ENCODE measurements at places on chromosomes 1 and 21. TPM values are rescaled to one million over a fixed set of nuclear protein-coding genes. Genes with fewer than 3 reads are reported as not detected.

- H3K36me3 ChIP-seq: no peaks in the 10 kb centered on the region
- H3K27me3 ChIP-seq: no peaks in the 10 kb centered on the region
- peak overlapping the region; percentile 12 for H3K27ac ChIP-seq
- H3K4me1 ChIP-seq: peaks cover 60% of the 10 kb centered on the region
Observed at GRCh38 chr1:230113235-230113592, 46.2 kb downstream of the GALNT2 start.

DNA sequence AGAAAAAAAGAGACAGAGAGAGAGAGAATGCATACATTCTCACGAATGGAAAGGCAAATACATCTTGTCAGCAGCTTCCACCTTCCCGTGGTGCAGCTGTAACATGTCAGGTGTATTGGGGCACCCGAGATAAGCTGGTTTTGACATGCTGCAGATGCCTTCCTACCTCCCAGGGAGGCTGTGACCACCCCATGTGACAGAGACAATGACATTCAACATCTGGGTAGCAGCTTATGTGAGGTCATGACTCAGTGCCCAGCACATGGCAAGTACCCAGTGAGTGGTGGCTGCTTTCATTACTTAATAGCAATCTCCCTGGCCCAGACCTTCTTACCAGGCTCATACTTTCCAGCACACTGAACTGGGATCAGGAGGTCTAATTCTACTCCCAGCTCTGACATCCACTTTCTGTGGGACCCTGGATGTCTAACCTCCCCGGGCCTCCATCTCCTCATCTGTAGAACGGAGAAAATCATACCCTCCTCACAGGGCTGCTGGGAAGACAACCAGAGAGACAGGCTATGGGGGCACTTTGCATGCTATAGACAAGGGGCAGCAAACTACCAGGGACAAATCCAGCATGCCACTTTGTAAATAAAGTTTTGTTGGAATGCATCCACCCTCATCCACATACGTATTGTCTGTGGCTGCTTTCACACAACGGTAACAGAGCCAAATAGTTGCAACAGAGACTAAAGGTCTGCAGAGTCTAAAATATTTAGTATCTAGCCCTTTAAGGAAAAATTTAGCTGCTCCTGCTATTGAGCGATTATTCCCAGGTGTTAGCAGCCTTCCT, 38.5 kb upstream of the ZBTB40 start:
- no peaks in the 10 kb centered on the region for H3K36me3 ChIP-seq
- no peak overlapping the region for H3K4me3 ChIP-seq
- peak overlapping the region; percentile 78 for H3K27ac ChIP-seq
- DNase-seq: peak; percentile 64
- no peaks in the 10 kb centered on the region for H3K27me3 ChIP-seq

- H3K36me3 ChIP-seq: no peaks in the 10 kb centered on the region
- H3K4me3 ChIP-seq: peak overlapping the region; percentile 45
- DNase-seq: no peak
- peaks cover 3% of the 10 kb centered on the region for H3K27me3 ChIP-seq
Observed at GRCh38 chr1:69568421-69569174, 876 bp downstream of the LRRC7 start.

DNA sequence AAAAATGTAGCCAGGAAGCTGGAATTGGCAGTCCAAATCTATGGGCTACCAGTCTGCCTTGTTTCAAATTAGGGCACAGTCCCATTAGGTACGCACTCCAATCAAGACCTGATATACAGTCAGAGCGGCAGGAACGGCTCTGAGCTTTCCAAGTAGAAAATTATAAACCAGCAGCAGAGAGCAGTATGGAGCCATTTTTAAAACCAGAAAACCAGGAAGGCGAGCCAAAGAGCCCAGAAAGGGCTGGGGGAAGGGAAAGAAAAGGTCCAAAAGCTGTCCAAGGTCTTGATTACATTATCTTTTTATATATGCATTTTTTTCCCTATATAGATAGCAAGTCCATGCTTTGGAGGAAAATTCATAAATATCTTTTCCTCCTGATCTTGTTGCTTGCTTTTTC, 719.0 kb downstream of the RWDD3 start:
- no peaks in the 10 kb centered on the region for H3K36me3 ChIP-seq
- H3K27me3 ChIP-seq: no peaks in the 10 kb centered on the region
- H3K27ac ChIP-seq: no peak overlapping the region
- peak; percentile 25 for DNase-seq

DNA sequence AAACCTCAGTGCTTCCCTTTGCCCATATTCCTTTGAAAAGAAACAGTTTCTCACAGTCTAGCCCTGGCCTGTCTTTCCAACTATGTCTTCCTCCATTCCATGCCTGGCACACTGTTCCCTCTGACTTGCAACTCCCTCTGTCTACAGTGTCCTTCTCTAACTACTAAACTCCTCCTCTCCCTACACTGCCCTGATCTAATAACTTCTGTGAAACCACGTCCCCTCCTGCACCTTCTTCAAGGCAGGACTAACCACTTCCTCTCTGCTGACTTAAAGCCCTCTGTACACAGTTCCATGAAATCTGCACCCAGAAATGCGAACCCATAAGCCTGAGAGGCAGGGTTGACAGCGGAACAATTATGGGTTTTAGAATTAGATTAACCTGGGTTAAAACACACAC, 62.2 kb upstream of the ATP1B1 start:
- no peak overlapping the region for H3K4me3 ChIP-seq
- H3K36me3 ChIP-seq: no peaks in the 10 kb centered on the region
- H3K27ac ChIP-seq: no peak overlapping the region
- DNase-seq: no peak
- no peaks in the 10 kb centered on the region for H3K4me1 ChIP-seq

GRCh38 chr1:186740324-186740723, 60.1 kb upstream of the PTGS2 start:
- H3K27me3 ChIP-seq: no peaks in the 10 kb centered on the region
- H3K4me3 ChIP-seq: no peak overlapping the region
- no peaks in the 10 kb centered on the region for H3K36me3 ChIP-seq
- no peak overlapping the region for H3K27ac ChIP-seq
- H3K4me1 ChIP-seq: no peaks in the 10 kb centered on the region

DNA sequence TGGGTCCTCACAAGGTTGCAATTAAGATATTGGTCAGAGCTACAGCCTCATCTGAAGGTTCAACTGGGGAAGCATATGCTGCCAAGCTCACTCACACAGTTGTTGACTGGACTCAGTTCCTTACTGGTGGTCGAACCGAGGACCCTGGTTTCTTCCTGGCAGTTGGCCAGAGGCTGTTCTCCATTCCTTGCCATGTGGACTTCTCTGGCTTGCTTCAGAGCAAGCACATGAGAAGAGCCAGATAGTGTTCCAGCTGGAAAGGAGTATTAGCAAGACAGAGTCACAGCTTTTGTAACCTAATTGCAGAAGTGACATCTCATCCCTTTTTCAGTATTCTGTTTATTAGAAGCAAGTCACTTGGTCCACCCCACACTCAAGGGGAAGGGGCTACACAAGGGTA, 23.6 kb downstream of the POU2F1 start:
- H3K4me3 ChIP-seq: no peak overlapping the region
- DNase-seq: no peak
- H3K27ac ChIP-seq: no peak overlapping the region

GRCh38 chr1:89499320-89499719, 25.3 kb upstream of the LRRC8B start:
- no peaks in the 10 kb centered on the region for H3K36me3 ChIP-seq
- H3K27me3 ChIP-seq: no peaks in the 10 kb centered on the region
- no peaks in the 10 kb centered on the region for H3K4me1 ChIP-seq
- DNase-seq: no peak
- H3K27ac ChIP-seq: no peak overlapping the region

GRCh38 chr1:99550198-99550597, 95.7 kb upstream of the PALMD start:
- H3K4me1 ChIP-seq: peaks cover 8% of the 10 kb centered on the region
- H3K27ac ChIP-seq: no peak overlapping the region
- no peaks in the 10 kb centered on the region for H3K27me3 ChIP-seq
- H3K36me3 ChIP-seq: no peaks in the 10 kb centered on the region
- H3K4me3 ChIP-seq: no peak overlapping the region
- DNase-seq: no peak

DNA sequence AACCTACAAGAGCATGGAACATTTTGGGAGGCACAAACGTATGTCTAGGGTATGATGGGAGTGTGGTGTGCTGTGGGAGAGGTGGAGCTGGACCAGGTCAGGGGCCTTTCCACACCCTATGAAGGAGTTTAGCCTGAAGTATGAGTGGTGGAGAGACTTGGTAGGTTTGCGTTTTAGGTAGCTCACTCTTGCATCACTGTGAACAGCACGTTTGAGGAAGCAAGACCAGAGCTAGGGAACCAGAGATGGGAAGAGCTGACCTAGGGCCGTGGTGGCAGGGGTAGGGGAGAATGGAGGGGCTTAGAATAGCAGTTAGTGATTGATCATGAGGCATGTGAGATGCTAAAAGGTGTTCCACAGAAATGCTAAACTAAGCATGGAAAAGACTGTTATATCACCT, 25.1 kb upstream of the ZFP69B start:
- no peaks in the 10 kb centered on the region for H3K4me1 ChIP-seq
- H3K4me3 ChIP-seq: no peak overlapping the region
- DNase-seq: no peak

DNA sequence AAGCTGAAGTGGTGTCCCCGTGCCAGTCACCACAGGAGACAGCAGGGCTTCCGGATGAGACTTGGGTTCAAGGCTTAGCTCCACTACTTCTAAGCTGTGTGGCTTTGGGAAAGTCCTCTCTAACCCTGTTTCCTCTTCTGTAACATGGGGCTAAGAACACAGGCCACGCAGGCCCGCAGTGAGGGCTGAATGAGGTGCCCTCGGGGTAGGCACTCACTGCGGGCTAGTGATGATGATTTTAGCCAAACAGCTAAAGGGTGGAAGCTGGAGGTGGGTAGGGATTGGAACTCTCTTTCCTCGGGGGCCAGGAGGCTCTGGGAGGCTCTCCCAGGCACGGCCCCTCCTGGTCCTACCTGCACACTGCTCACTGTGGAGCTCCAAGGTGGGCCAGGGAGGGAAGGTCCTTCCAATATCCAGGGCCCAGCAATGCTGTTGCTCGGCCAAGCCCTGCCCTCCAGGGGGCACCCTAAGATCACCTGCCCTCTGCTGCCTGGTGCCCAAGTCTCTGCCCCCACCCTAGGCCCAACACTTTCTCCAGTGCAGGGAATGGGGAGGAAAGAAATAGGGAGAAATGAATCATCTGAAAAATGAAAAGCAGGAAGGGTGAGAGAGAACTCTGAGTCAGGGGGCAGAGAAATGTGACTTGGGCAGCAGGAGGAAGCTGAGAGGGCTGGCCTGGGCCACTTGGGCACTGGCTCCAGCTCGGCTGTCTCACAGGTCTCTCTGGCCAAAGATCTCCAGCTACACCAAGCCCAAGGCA, 19.2 kb upstream of the EVA1B start:
- H3K4me3 ChIP-seq: no peak overlapping the region
- no peaks in the 10 kb centered on the region for H3K36me3 ChIP-seq
- no peaks in the 10 kb centered on the region for H3K27me3 ChIP-seq

DNA sequence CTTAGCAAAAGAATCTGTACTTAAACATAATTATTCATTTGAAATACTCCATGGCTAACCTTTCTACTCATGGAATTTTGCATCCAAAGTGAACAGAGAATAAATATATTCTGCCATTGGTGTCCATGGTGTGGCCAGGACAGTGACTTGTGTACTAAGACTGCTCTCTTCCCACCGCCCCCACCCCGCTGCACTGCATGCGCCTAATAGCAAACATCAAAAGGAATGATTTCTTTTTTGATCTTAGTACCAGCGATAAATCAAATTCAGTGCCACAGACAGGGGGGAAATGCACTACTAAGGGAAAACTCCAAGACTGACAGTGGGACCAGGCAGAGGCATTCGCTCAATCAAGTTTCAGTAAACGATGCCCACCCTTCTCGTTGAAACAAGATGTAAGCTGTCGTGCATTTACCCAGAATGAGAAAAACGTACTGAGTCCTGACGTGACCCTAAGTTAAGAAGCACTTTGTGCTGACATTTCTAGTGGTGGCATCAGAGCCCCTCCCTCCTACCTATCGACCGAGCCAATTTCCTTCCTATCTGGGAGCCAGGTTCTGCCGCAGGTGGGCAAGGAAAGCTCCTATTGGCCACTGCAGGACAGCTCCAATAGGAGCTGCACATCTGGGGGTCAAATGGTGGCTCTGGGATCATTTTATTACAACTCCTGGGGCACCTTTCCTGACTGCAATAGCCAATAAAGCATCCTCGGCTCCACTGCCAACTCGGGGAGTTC, 12.5 kb downstream of the ESRRG start:
- no peak overlapping the region for H3K4me3 ChIP-seq
- H3K4me1 ChIP-seq: peaks cover 11% of the 10 kb centered on the region
- H3K27me3 ChIP-seq: no peaks in the 10 kb centered on the region
- H3K36me3 ChIP-seq: no peaks in the 10 kb centered on the region

- no peaks in the 10 kb centered on the region for H3K36me3 ChIP-seq
- H3K4me1 ChIP-seq: peaks cover 16% of the 10 kb centered on the region
- no peaks in the 10 kb centered on the region for H3K27me3 ChIP-seq
- no peak for DNase-seq
- H3K27ac ChIP-seq: no peak overlapping the region
- no peak overlapping the region for H3K4me3 ChIP-seq
Observed at GRCh38 chr1:51472359-51472758, 46.7 kb downstream of the EPS15 start.

- no peak overlapping the region for H3K4me3 ChIP-seq
- DNase-seq: no peak
- H3K36me3 ChIP-seq: no peaks in the 10 kb centered on the region
- H3K4me1 ChIP-seq: no peaks in the 10 kb centered on the region
- H3K27me3 ChIP-seq: no peaks in the 10 kb centered on the region
- H3K27ac ChIP-seq: no peak overlapping the region
Observed at GRCh38 chr1:202203238-202204039, 9.8 kb downstream of the LGR6 start.

- DNase-seq: no peak
- H3K27ac ChIP-seq: no peak overlapping the region
Observed at GRCh38 chr1:181779343-181779742, 282.2 kb downstream of the ZNF648 start.

DNA sequence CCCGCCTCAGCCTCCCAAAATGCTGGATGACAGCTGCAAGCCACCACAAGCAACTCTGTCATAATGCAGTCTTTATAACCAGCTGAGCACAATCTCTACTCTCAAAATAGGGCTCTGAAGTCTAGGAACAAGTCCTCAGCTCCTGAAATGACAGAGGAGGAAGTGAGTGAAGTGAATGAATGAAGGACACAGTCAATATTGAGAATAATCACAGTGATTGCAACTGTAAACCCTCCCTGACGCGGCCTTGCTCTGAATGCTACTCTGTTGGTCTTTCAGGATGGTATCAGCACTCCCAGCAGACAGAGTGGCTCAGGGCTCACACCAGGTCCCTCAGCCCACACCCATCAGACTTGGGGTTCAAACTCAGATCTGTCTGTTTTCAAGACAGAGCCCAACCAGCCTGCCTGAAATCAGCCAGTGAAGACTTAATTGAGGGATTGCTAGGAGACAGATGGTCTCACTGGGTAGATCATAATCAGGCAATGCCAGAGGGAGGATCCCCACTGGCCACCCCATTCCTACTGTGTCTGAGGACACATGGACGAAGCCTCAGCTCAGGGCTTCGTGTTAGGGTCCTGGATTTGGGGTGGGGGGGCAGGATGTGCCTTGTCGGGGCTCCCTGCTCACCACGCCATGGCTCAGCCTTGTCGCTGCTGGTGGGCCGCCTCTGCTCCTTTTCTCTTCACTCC, 20.9 kb downstream of the RNF187 start:
- H3K36me3 ChIP-seq: no peaks in the 10 kb centered on the region
- DNase-seq: no peak
- no peaks in the 10 kb centered on the region for H3K4me1 ChIP-seq
- H3K27me3 ChIP-seq: no peaks in the 10 kb centered on the region
- no peak overlapping the region for H3K27ac ChIP-seq

UBE2J2 gene
- total RNA-seq: 39.2 TPM

NTMT2 gene
- not detected for total RNA-seq

CNKSR1 gene
- 47.7 TPM for total RNA-seq

CLCNKA gene
- total RNA-seq: 2.1 TPM

CFAP45 gene
- not detected for total RNA-seq

LCE6A gene
- not detected for total RNA-seq

C1orf185 gene
- total RNA-seq: not detected

SYT2 gene
- not detected for total RNA-seq

Data from body of pancreas (tissue), 4 donors.